ENCODE measurements at places on chromosomes 5 and 9. TPM values are rescaled to one million over a fixed set of nuclear protein-coding genes. Genes with fewer than 3 reads are reported as not detected.

The GABRA6 gene
- not detected for total RNA-seq

The C5orf15 gene
- total RNA-seq: 31.1 TPM

The PCDHA6 gene
- 1.3 TPM for total RNA-seq

The LIX1 gene
- not detected for total RNA-seq

The CCDC187 gene
- total RNA-seq: not detected

The GFI1B gene
- total RNA-seq: not detected

The ADAMTS2 gene
- total RNA-seq: 25.8 TPM

The OR5C1 gene
- not detected for total RNA-seq

The PCDHGA7 gene
- total RNA-seq: 8.4 TPM

The NUP214 gene
- 20.2 TPM for total RNA-seq

The PROB1 gene
- total RNA-seq: 0.99 TPM

The CER1 gene
- total RNA-seq: not detected

The STING1 gene
- 42.1 TPM for total RNA-seq

The SLC6A3 gene
- total RNA-seq: not detected

The ANKRD18A gene
- total RNA-seq: 0.09 TPM

The LTC4S gene
- total RNA-seq: 1.5 TPM

The MYOZ3 gene
- total RNA-seq: 0.72 TPM

The KCNT1 gene
- total RNA-seq: not detected

The ANKRD31 gene
- 0.16 TPM for total RNA-seq

The IFNA21 gene
- total RNA-seq: not detected

The NACC2 gene
- 27.1 TPM for total RNA-seq

The TLR4 gene
- total RNA-seq: 16.8 TPM

The LRRTM2 gene
- total RNA-seq: 3.6 TPM

The C6 gene
- 0.27 TPM for total RNA-seq

The GARNL3 gene
- total RNA-seq: 2.5 TPM

The SHISAL2B gene
- not detected for total RNA-seq

The HK3 gene
- total RNA-seq: not detected

The KIF27 gene
- total RNA-seq: 7.2 TPM

The PCDHGA10 gene
- total RNA-seq: 22.2 TPM

The GOLPH3 gene
- total RNA-seq: 104 TPM

The OTP gene
- total RNA-seq: not detected

The TTLL11 gene
- total RNA-seq: 7.3 TPM

The PPP2R2B gene
- 1.6 TPM for total RNA-seq

The RANBP3L gene
- total RNA-seq: not detected

The TLX3 gene
- not detected for total RNA-seq

The SCAMP1 gene
- 29.9 TPM for total RNA-seq

The SLC36A3 gene
- total RNA-seq: not detected

The SPINK4 gene
- total RNA-seq: not detected

The DROSHA gene
- total RNA-seq: 55.8 TPM

The GARIN3 gene
- not detected for total RNA-seq

The CNOT8 gene
- total RNA-seq: 37.0 TPM

The CDC20B gene
- not detected for total RNA-seq

The SPAAR gene
- not detected for total RNA-seq

The PCDHA12 gene
- total RNA-seq: 0.09 TPM

The ACTBL2 gene
- not detected for total RNA-seq

The NME5 gene
- total RNA-seq: 6.0 TPM

The TMEM174 gene
- total RNA-seq: not detected

The EGFLAM gene
- 0.08 TPM for total RNA-seq
